ENCODE measurements at places on chromosomes 16 and 17.
A peak's percentile ranks its signal among the peaks of the same experiment; 100 is the strongest.

DNA sequence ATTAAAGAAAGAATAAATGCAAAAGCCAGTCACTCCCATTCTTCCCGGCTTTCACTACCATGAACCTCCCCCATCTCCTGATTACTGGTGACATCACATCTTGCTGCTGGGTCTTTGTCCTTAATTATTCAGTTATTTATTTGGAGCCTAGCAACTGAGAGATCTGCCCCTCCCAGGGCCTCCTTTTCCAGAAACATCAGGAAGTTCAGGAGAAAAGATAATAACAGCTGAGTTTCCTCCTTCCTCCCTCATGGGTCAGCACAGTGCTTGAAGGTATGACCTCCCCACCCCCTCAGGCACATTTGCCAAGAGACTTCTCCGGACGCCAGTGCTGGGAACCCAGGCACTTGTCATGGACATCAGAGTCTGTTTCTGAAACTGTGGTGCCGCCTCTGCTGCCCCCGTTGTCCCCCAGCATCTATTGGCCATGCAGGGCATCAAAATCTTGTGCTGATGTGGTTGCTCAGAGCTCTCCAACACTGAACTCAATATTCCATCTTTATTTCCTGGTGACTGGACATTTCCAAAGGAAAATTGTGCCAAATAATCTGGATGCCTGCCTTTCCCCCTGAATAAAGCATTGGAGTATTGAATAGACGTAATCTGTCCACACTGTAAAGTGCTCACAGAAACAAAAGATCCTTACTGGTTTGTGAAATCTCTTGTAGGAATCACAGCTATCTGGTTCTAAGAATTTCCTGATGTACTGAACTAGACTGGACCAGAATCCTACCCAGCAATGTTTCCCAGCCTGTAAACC is 71.8 kb downstream of the ZNF18 start:
- H3K4me1 ChIP-seq: no peaks in the 10 kb centered on the region
- no peaks in the 10 kb centered on the region for H3K27me3 ChIP-seq
- H3K27ac ChIP-seq: no peak overlapping the region
- no peak overlapping the region for H3K4me3 ChIP-seq
- no peak for DNase-seq
- no peaks in the 10 kb centered on the region for H3K36me3 ChIP-seq

DNA sequence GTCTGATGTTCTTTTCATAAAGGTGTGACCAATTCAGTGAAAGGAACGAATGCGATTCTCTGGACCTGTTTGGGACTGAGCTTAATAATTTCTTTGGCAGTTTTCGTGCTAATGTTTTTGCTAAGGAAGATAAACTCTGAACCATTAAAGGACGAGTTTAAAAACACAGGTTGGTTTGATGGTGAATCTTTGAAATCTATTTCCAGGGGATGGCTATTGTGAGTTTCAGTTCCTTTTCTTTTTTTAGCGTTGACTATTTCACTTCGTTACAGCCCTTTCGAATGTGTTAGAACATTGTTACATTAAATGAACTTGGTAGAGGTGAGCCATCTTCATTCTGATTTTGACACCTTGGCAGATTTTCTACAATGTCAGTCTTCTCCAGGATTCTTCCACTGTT is 1.2 kb downstream of the TNFRSF17 start:
- H3K4me1 ChIP-seq: no peaks in the 10 kb centered on the region
- no peak for DNase-seq
- no peak overlapping the region for H3K4me3 ChIP-seq
- no peaks in the 10 kb centered on the region for H3K27me3 ChIP-seq

DNA sequence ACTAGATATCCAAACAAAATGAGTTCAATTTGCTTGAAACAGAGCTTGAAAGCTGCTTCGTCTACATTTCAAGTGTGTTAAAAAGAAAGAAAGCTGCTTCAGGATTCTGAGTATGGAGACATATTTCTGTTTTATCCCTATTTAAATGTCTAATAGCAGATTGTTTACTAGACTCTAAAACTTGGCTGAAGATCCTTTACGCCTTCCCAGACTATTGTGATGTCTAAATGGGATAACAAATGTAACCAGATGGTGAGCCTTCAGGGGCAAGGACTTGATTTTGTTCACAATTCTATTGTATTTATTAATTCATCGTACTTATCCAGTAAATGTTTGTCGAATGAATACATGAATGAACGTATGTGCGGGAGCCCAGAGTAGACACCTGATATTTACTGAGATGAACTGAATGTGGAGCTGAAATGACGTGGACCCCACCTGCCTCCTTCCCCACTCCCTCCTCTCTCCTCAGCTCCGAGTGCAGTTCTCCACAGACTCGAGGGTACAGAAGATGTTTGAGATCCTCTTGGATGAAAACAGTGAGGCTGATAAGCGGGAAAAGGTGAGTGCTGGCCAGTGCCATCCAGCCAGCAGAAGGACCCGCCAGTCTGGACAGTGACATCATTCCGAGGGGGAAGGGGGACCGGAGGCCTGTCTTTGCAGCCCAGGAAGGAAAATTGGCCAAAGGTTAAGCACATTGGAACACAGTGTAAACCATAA is 5.0 kb downstream of the UNC45B start:
- no peak overlapping the region for H3K27ac ChIP-seq
- H3K36me3 ChIP-seq: no peaks in the 10 kb centered on the region

DNA sequence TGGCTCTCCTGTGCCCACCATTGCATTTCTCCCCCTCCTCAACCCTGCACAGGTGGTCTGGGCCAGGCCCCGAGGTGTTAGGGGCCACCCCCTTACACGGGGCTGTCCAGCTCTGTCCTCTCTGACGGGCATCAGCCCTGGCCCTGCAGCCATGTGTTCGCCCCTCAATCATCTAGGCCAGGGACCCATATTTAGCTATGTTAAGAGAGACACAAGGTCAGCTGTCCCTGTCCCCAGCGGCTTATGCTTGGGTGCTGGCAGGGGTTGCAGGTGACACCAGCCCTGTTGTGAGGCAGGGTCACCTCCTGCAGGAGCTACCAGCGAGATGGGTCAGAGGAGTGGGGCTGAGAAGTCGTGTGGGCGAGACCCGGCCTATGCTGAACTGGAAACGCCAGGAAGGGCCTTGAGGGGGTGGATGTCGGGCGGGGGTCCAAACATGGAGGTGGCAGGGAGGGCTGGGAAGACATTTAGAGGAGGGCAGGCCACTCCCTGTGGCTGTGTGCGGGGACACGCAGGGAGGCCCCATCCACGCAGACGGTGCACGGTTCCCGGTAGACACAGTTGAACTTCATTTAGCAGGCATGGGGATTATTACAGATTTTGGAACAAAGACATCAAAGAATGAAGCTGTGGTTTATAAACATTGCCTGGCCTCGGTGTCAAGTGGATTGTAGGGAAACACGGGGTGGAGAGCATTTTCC is 133.2 kb upstream of the CHMP6 start:
- H3K27me3 ChIP-seq: no peaks in the 10 kb centered on the region
- H3K36me3 ChIP-seq: no peaks in the 10 kb centered on the region
- H3K4me1 ChIP-seq: no peaks in the 10 kb centered on the region

GRCh38 chr16:74865922-74866598 is 91.4 kb upstream of the FA2H start:
- no peak for DNase-seq
- H3K4me3 ChIP-seq: no peak overlapping the region
- no peaks in the 10 kb centered on the region for H3K36me3 ChIP-seq
- H3K27ac ChIP-seq: no peak overlapping the region
- no peaks in the 10 kb centered on the region for H3K27me3 ChIP-seq

GRCh38 chr16:4624827-4625559 is 367 bp downstream of the MGRN1 start:
- peak overlapping the region; percentile 95 for H3K27ac ChIP-seq
- H3K36me3 ChIP-seq: no peaks in the 10 kb centered on the region
- DNase-seq: peak; percentile 87
- peak overlapping the region; percentile 93 for H3K4me3 ChIP-seq
